ENCODE measurements at places on chromosomes 2 and 18. TPM values are rescaled to one million over a fixed set of nuclear protein-coding genes. Genes with fewer than 3 reads are reported as not detected.

GRCh38 chr2:604854-605524, 72.2 kb downstream of the TMEM18 start:
- DNase-seq, result no peak

GRCh38 chr2:203705178-203705577, 1.3 kb upstream of the CD28 start:
- no peak for DNase-seq

- no peak for DNase-seq
These were observed 45.7 kb downstream of the GAD1 start for GRCh38 chr2:170862286-170862902.

DNA sequence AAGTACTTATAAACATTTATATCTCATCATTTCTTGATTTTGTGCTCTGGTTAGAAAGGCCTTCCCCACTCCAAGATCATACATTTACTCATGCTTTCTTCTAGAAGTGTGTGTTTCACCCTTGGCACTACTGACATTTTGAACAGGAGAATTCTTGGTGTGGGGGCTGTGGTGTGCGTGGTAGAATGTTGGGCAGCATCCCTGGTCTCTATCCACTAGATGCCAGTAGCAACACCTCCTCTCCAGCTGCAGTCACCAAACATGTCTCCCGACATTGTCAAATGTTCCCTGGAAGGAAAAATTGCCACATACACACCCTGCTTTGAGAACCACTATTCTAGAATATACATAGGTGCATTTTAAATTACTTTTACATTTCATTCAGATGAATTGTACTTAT, 8.7 kb upstream of the TGIF1 start:
- no peak for DNase-seq

- no peak for DNase-seq
These were observed 81.4 kb upstream of the RASGRP3 start for GRCh38 chr2:33395034-33395433.

Gene ZNF396
- 5.4 TPM for polyA plus RNA-seq

DNA sequence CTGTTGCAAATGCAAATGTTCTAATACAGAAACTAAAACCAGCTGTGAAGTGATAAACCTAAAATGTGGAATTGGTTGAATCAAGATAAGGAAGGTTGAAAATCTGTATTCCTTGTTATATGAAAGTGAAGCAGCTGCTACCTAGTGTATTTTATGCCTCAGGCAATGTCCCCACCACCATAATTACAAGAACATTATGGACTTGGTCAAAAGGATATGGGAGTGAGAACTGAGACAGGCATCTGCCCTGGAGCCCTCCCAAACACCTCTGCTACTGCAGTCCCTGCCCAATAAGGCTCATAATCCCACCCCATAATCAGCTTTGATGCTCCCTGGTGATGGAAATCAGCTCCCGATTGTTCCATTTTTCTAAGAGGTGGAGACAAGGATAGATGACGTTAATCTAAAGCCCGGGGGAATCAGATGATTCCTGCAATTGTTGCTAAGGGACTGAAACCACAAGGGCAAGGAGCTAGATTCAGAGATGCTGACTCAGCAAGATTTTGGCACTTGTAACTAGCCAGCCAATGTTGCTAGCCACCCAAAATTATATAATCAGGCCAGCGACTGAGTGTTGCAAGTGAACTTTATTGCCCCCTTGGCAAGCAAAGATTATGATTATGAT, 69.5 kb downstream of the EVA1A start:
- DNase-seq, result no peak

DNA sequence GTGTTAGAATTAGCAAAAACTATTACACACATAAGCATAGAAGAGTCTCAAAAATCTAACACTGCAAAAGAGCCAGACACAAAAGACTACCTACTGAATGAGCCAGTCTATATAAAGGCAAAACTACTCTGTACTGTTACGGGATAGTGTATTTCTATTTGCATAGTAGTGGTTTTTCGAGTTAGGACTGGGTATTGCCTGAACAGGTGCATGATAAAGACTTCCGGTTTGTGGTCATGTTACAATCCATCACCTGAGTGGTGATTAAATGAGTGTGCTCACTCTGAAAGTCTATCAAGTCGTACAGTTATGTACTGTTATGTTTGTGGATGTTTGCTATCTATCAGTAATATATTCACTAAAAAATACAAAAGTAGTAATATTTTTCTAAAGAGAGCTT, 523.3 kb upstream of the SYT4 start:
- DNase-seq, result no peak

Gene SP140
- 1.8 TPM for polyA plus RNA-seq

- peak; percentile 53 for DNase-seq
These were observed 7.5 kb upstream of the MYO3B start for GRCh38 chr2:170170281-170171040.

Gene ZBTB7C
- polyA plus RNA-seq, result 12.3 TPM

- DNase-seq, result no peak
These were observed 117.2 kb downstream of the RPIA start for GRCh38 chr2:88808652-88809051.

Gene TRIB2
- 198 TPM for polyA plus RNA-seq

Gene GPR45
- polyA plus RNA-seq, result not detected

- DNase-seq, result no peak
These were observed 386.3 kb upstream of the CHAC2 start for GRCh38 chr2:53381271-53381670.

- no peak for DNase-seq
These were observed 85.5 kb downstream of the LTBP1 start for GRCh38 chr2:33032245-33032644.

DNA sequence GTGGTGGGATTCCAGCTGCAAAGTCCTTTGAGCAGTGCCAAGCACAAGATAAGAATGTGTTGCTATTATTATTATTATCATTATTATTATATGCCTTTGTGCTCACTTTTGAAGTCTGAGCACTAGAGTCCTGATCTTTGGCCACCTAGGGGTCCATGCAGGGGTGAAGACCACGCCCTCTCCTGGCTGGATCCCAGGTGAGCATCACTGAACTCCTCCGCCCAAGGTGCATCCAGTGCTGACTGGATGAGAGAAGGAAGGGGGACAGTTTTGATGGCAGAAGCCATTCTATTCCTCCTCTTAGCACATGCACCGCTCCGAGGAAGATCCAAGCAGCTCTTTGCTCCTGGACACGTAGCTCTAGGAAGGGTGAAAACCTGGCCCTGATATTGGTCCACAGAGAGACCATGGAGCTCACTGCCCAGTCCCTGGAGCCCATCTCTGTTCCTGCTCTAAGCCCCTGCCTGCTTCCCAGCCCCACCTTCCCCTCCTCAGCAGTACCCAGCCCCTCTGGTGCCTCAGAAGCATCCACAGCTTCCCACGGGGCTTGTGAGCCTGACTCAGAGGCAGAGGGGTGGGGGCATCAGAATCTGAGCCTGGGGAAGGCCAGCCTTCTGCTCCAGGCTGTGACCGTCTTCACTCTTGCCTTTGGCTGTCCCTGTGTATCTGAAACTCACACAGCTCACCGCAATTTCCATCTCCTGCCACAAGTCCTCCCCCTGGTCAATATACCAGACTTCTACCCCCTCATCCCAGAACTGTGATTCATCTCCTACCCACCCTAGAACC, 45.4 kb downstream of the MCFD2 start:
- DNase-seq, result no peak

- no peak for DNase-seq
These were observed 186.5 kb upstream of the NRP2 start for GRCh38 chr2:205495819-205496218.

DNA sequence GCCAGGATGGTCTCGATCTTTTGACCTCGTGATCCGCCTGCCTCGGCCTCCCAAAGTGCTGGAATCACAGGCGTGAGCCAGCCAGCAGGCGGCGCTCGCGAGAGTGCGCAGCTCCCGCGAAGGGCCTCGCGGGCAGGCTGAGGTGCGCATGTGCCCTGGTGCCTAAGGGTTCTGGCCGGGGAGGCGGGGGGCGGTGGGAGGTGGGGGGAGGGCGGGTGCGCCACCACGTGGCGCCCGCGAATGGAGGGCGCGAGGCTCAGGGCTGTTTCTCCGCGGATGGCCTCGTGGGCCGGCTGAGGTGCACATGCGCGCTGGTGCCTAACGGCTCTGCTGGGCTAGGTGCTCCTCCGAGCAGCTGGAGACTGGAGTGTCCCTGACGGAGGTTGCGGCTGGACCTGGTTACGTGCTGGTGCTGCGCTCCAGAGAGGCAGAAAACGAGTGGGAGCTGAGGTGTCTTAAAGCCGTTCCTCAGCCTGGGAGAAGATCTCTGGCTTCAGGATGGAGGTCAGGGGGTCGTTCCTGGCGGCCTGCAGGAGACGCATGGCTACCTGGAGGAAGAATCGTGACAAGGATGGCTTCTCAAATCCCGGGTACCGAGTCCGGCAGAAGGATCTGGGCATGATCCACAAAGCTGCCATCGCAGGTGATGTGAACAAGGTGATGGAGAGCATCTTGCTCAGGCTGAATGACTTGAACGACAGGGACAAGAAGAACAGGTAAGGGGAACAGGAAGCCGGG, at the start of gene ANKRD62:
ANKRD62 (plus strand) TSS at position 324 of the 738 bp plus-strand sequence; CDS start at position 499, 175 bp downstream.
- DNase-seq, result no peak

GRCh38 chr2:54194761-54195750, 61.0 kb downstream of the TSPYL6 start:
- DNase-seq, result no peak

DNA sequence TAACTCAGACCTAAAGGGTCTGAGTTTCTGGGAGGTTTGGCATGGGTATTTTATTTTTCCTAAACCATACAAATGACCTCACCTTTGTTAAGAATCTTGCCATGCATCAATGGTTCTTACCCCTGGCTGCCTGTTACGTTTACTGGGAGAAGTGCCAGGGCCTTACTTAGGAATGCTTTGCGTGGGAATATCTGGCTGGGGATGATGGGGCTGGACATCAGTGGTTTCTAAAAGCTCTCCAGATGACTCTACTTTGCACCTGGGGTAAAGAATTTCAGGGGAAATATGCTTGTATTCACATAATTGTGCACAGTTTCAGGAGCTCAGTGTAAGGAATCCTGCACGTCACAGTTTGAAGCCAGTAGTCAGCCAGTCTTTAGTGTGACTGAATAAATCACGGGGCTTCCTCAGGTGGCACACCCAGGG, 18.2 kb upstream of the DAW1 start:
- DNase-seq, result peak; percentile 10

DNA sequence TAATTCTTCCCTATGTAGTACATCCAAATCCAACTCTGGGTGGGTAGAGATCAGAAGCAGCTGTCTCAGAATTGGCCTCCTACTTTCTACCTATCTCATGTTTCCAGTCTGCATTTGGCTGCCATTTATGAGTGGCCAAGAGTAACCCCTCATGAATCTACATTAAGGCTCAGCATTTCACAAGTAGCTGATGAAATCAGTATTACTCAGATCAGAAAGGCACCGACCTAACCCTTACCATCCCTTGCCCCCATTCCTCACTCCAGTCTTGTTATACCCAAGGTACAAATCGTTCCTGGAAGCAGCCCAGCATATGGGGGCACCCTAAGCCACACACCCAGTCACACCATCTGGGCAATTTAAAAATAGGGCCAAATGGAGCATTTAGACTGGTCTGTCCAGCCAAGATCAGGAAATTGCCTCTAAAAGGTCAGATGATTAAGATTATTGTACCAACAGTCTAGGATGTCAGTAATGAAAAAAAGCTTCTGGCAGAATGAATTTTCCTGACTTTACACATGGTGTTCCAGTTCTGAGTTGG, 37.1 kb downstream of the CD28 start:
- DNase-seq, result no peak

- no peak for DNase-seq
These were observed 19.3 kb downstream of the UPP2 start for GRCh38 chr2:158120664-158121641.
